NCI-H2107 (cell line): ENCODE measurements at places on chromosomes 3 and 15.

GRCh38 chr15:84616235-84616634, 15.4 kb downstream of the ZSCAN2 start:
- DNase-seq = no peak

GRCh38 chr15:101702077-101702476, 22.2 kb downstream of the TARS3 start:
- no peak for DNase-seq

DNA sequence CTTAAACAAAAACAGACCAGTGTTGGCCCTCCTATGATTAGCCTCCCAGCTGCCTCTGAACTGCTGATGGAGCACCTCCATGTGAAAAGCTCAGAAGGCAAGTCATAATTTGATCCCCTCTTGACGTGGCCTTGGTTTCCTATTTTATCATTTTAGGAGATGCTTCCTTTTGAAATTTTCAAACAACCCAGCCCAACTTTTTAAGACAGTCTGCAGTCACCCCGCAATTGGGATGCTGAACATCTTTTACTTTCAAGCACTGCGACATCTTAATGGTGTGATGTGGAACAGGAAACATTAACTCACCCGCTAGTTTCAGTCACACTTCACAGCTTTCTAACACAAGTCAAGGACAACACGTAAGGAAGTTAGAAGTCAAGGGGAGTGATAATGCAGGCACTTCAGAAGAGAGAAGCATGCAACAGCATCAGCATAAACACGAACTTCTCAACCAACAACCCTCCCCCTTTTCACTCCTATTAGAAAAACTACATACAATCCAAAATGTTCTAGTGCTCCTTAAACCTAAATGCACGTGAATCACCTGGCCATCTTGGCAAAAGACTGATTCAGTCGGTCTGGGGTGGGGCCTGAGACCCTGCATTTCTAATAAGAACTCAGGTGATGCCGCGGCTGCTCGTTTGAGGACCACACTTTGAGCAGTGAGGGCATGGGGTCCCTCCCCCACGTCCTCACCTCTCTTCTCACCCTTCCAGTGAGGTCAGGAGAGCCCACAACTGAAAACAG, 161.5 kb downstream of the FOXP1 start:
- no peak for DNase-seq

GRCh38 chr3:48128774-48129173, 59.4 kb downstream of the CDC25A start:
- DNase-seq = no peak

GRCh38 chr3:55491296-55491816, 4.2 kb upstream of the WNT5A start:
- DNase-seq = no peak
